Thymus (tissue), 14 donors: ENCODE measurements at places on chromosomes 13 and 19.

DNA sequence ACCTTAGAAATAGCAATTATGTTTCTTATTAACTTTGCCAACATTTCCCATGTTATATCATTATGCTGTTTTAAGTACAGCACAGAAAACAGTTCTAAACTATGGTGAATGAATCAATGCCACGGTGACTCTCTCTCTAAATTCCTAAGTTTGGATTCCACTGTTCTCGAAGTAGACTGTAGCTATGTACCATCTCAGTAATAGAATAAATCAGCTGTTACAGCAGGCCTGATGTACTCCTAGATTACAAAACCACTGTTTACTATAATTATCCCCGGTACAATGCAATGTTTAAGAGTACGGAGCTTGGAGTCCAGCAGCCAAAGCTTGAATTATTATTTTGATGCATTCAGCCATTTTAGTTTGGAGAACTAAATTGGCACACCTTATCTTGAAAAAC lies 476.3 kb upstream of the SLITRK1 start:
- H3K36me3 ChIP-seq = no peaks in the 10 kb centered on the region
- H3K27me3 ChIP-seq = no peaks in the 10 kb centered on the region
- H3K4me1 ChIP-seq = no peaks in the 10 kb centered on the region
- DNase-seq = no peak
- no peak overlapping the region for H3K27ac ChIP-seq

- DNase-seq = no peak
- H3K4me3 ChIP-seq = no peak overlapping the region
- no peak overlapping the region for H3K27ac ChIP-seq
- H3K27me3 ChIP-seq = no peaks in the 10 kb centered on the region
- H3K36me3 ChIP-seq = peaks cover 70% of the 10 kb centered on the region
Measured at GRCh38 chr19:13918726-13919411, 12.9 kb downstream of the CC2D1A start.

GRCh38 chr13:106416645-106417044 lies 118.8 kb downstream of the EFNB2 start:
- no peak overlapping the region for H3K27ac ChIP-seq
- H3K36me3 ChIP-seq = no peaks in the 10 kb centered on the region
- H3K4me3 ChIP-seq = no peak overlapping the region
- peaks cover 5% of the 10 kb centered on the region for H3K27me3 ChIP-seq
- H3K4me1 ChIP-seq = no peaks in the 10 kb centered on the region

DNA sequence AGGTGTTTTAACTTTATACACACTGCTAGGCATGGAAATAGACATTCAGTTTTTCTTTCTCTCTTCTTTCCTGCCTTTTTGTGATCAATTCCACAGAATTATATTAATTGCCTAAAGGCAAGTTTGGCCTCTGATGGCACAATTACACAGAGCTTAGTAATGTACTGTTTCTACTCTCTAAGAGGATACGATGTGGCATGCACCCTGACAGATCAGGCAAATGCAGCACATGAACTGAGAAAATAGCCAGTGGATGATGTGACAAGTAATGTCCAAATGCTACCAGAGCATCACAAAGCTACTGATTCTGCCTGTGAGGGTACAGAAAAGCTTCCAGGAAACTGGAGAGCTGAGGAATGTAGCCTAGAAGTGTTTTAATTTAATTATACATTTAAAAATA lies 233.8 kb upstream of the PRR20A start:
- no peak for DNase-seq
- no peaks in the 10 kb centered on the region for H3K36me3 ChIP-seq
- H3K27me3 ChIP-seq = no peaks in the 10 kb centered on the region
- no peaks in the 10 kb centered on the region for H3K4me1 ChIP-seq
- no peak overlapping the region for H3K4me3 ChIP-seq
- no peak overlapping the region for H3K27ac ChIP-seq

- H3K36me3 ChIP-seq = no peaks in the 10 kb centered on the region
- no peaks in the 10 kb centered on the region for H3K4me1 ChIP-seq
- H3K27ac ChIP-seq = no peak overlapping the region
- no peak for DNase-seq
- no peak overlapping the region for H3K4me3 ChIP-seq
- peaks cover 16% of the 10 kb centered on the region for H3K27me3 ChIP-seq
Measured at GRCh38 chr19:15014579-15014978, 34.7 kb upstream of the CASP14 start.

DNA sequence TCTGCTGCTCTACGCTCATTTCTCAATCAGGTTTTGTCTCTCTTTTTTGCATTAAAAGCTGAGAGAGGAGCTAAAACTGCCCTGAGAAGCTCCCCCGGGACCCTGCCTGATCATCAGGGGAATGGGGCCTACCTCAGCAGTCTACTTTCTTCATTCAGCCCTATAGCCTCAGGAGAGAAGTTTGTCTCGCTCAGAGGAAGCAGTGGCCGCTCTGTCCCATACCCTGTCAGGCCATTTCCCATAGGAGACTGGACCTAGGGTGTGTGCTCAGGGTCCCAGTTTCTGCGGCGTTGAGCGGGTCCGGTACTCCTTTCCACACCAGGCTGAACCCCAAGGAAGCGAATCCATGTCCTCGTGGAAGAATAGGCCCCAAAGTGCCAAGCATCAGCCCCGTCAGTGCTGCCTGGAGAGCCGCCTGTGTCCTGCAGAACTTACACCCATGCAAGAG lies 21.7 kb downstream of the UBE2L5 start:
- DNase-seq = no peak
- no peaks in the 10 kb centered on the region for H3K27me3 ChIP-seq
- peaks cover 16% of the 10 kb centered on the region for H3K4me1 ChIP-seq
- no peak overlapping the region for H3K27ac ChIP-seq
- no peak overlapping the region for H3K4me3 ChIP-seq
- no peaks in the 10 kb centered on the region for H3K36me3 ChIP-seq

- no peaks in the 10 kb centered on the region for H3K4me1 ChIP-seq
- DNase-seq = no peak
- H3K4me3 ChIP-seq = no peak overlapping the region
- H3K27ac ChIP-seq = no peak overlapping the region
Measured at GRCh38 chr19:15636026-15636425, 4.7 kb upstream of the CYP4F3 start.

GRCh38 chr13:51524829-51525566 lies 59.3 kb upstream of the WDFY2 start:
- H3K27me3 ChIP-seq = no peaks in the 10 kb centered on the region
- no peak overlapping the region for H3K27ac ChIP-seq
- no peaks in the 10 kb centered on the region for H3K36me3 ChIP-seq
- H3K4me1 ChIP-seq = peaks cover 6% of the 10 kb centered on the region
- H3K4me3 ChIP-seq = no peak overlapping the region
